A673 (cell line): ENCODE measurements at places on chromosomes 6 and 20. TPM values are rescaled to one million over a fixed set of nuclear protein-coding genes. Genes with fewer than 3 reads are reported as not detected.
A peak's percentile ranks its signal among the peaks of the same experiment; 100 is the strongest.

DNA sequence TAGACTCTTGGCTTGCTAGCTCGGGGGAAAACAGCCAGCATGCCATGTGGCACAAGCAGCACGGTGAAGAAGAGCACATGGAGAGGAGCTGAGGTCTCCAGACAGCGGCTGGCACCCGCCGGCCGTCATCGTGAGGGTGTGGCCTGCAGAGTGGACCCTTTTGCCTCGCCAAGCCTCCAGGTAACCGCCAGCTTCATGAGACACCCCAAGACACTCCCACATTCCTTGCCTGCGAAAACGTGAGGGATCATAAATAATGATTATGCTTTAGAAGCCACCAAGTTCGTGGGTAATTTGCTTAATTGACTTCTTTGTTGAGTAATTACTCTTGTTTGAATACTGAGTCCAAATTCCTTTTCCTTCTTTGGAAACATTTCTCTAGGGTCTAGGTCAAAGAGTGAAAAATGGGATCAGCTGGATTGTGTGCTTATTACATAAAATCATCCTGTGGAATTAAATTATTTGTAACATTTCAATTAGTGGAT is 23.2 kb downstream of the FAM50B start:
- H3K4me1 ChIP-seq = no peaks in the 10 kb centered on the region
- no peaks in the 10 kb centered on the region for H3K27me3 ChIP-seq
- no peak overlapping the region for H3K4me3 ChIP-seq
- DNase-seq = no peak
- H3K27ac ChIP-seq = no peak overlapping the region
- H3K36me3 ChIP-seq = no peaks in the 10 kb centered on the region

- no peaks in the 10 kb centered on the region for H3K36me3 ChIP-seq
- no peak overlapping the region for H3K4me3 ChIP-seq
- H3K27me3 ChIP-seq = no peaks in the 10 kb centered on the region
- no peak for DNase-seq
Measured at GRCh38 chr6:170089963-170090362, 200.9 kb downstream of the DLL1 start.

GRCh38 chr6:52557389-52558265 is 19.2 kb downstream of the TRAM2 start:
- no peak overlapping the region for H3K27ac ChIP-seq
- DNase-seq = no peak
- H3K27me3 ChIP-seq = no peaks in the 10 kb centered on the region
- H3K4me3 ChIP-seq = no peak overlapping the region
- H3K4me1 ChIP-seq = peaks cover 9% of the 10 kb centered on the region
- H3K36me3 ChIP-seq = no peaks in the 10 kb centered on the region

GRCh38 chr6:163438298-163438939 is 23.9 kb downstream of the QKI start:
- DNase-seq = no peak
- H3K4me1 ChIP-seq = peaks cover 3% of the 10 kb centered on the region
- no peaks in the 10 kb centered on the region for H3K27me3 ChIP-seq
- no peak overlapping the region for H3K4me3 ChIP-seq

DNA sequence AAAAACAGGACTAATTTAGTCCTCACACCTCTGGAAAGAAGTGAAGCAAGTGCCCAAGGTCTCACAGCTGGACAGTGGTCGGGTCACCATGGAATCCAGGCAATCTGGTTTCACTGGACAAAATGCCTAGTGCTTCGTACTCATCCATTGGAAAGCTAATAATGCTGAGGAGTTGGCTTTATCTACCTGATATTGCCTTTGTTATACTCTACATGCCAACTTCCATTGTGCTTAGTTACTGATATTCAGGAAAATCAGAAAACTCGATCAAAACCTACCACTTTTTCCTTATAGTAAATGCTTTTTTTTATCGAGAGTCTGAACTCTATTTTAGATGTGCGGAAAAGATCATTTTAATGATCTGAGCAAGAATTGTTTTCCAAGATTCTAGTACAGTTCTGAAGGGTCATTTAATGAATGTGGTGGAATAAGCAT is 966 bp downstream of the CFAP206 start:
- H3K36me3 ChIP-seq = no peaks in the 10 kb centered on the region
- peaks cover 13% of the 10 kb centered on the region for H3K27me3 ChIP-seq
- no peaks in the 10 kb centered on the region for H3K4me1 ChIP-seq
- H3K27ac ChIP-seq = no peak overlapping the region

DNA sequence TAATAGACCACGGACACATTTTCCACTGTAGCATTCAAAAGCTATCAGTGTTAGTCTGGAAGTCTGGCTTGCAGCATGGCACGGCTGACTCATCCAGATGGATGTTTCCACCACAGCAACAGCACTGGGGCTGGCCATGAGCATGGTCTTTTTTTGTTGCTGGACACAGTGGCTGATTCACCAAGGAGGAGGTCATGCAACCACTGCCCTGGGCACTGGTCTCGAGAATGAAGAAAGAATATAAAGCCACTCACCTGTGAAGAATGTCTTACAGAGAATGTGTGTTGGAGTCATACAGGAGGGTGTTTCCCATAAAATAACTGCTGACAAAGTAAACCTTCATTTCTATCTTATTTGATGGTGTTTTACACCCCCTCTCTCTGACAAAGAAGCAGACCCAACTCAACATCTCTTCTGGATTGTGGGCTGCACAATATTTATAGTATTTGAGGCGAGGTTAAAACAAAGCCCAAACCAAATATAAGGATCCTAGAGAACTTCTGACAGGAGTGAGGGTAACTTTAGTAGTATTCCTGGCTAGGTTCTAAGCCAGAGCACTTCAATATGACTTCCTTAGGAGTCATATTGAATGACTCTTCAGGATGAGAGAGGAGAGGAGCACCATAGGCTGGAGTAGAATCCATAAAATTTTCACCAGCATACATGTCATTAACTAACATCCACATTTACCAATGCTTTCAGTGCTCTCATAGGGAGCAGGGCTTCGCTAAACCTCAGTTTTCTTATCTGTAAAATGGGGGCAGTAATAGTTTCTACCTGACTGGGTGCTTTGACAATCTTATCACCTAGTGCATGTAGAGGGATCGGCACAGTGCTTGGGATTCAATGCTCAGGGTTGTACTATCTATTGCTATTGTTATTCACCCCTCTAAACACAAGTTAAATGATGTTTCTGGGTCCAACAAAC is 121.4 kb downstream of the KIF13A start:
- no peaks in the 10 kb centered on the region for H3K36me3 ChIP-seq
- no peak for DNase-seq
- no peak overlapping the region for H3K4me3 ChIP-seq
- no peaks in the 10 kb centered on the region for H3K27me3 ChIP-seq

DNA sequence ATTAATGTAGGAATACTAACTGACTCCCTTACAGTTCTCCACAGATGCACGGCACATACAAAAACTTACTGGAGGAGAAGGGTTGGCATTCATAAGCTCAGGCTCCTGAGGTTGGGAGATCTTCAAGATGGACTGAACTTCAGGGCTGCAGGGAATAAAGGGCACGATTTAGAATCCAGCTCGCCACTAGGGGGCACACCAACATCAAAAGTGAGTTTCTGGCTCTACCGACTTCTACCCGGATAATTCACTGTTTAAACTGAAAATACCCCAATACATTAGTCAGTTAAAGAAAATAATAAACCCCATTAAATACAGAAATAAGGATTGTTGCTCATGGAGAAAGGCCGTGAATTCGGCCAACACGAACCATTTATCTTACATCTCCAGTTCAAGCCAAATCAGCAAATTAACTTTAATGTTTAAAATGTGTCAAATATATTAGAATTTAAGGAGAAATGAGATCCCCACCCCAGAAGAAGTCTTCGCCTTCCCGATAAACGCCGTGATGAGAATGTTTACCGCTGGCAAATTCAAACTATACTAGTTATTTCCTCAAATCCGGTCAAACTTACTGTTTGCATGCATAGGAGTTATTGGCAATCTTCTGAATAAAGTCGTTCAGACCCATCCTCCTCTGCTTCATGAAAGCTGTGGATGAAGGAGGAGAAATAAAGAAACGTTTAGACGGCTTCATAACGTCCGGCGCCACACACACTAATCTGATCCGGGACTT is 121.7 kb upstream of the SLC2A12 start:
- DNase-seq = peak; percentile 93
- peaks cover 29% of the 10 kb centered on the region for H3K4me1 ChIP-seq
- peaks cover 42% of the 10 kb centered on the region for H3K36me3 ChIP-seq
- H3K27me3 ChIP-seq = no peaks in the 10 kb centered on the region

DNA sequence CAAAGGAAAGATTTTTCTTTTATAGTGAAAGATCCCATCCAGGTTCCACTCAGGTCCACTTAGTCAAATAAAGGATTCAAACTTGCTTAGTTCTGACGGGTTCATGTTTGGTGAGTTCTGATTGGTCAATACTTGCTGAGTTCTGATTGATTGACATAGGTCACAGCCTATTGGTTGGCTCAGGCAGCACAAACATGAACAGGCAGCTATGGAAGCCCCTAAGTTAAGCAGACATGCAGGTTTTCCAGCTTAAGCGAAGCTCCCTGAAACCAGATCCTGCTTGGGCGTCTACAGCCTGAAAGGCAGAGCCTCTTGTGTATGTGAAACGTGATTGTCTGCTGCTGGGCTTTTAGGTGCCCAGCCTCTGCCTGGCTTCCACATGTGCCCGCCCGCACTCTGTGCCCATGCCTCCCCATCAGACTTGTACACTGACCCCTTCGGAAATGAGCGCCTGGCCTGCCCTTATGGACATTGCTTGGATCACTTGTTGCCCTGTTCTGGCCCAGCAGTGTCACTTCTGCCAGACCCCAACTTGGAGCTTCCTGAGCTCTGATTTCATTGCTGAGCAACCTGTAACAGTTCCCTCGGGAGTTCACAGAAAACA is 45.4 kb upstream of the ECI2 start:
- H3K27ac ChIP-seq = no peak overlapping the region
- no peaks in the 10 kb centered on the region for H3K36me3 ChIP-seq
- peak; percentile 47 for DNase-seq
- no peaks in the 10 kb centered on the region for H3K27me3 ChIP-seq

GRCh38 chr20:41173791-41174341 is 36.5 kb downstream of the PLCG1 start:
- peaks cover 10% of the 10 kb centered on the region for H3K4me1 ChIP-seq
- H3K27ac ChIP-seq = no peak overlapping the region
- H3K27me3 ChIP-seq = no peaks in the 10 kb centered on the region
- H3K4me3 ChIP-seq = no peak overlapping the region

DNA sequence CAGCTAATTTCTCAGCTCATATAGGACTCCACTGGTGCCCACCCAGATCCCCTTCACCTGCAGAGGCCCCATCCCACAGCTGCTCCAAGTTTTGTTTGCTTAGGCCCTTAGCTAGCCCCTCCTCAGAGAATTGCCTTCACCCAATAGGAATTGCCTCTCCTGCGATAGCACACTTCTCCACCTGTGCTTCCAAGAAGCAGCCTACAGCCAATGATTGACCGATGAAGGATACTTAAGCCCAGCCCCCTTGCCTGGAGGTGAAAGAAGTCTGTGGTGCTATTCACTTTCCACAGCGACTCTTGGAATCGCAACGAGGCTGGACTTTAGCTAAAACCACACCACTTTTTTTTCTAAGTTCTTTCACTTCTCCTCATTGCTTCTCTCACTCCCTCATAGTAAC is 353.2 kb upstream of the BTBD3 start:
- H3K4me3 ChIP-seq = no peak overlapping the region
- no peak for DNase-seq
- peaks cover 15% of the 10 kb centered on the region for H3K27me3 ChIP-seq
- H3K27ac ChIP-seq = no peak overlapping the region
- no peaks in the 10 kb centered on the region for H3K4me1 ChIP-seq

GRCh38 chr6:154661768-154662167 is 71.4 kb upstream of the SCAF8 start:
- H3K36me3 ChIP-seq = no peaks in the 10 kb centered on the region
- H3K27me3 ChIP-seq = no peaks in the 10 kb centered on the region
- H3K4me1 ChIP-seq = peaks cover 14% of the 10 kb centered on the region
- DNase-seq = peak; percentile 84
- no peak overlapping the region for H3K4me3 ChIP-seq
- H3K27ac ChIP-seq = no peak overlapping the region

DNA sequence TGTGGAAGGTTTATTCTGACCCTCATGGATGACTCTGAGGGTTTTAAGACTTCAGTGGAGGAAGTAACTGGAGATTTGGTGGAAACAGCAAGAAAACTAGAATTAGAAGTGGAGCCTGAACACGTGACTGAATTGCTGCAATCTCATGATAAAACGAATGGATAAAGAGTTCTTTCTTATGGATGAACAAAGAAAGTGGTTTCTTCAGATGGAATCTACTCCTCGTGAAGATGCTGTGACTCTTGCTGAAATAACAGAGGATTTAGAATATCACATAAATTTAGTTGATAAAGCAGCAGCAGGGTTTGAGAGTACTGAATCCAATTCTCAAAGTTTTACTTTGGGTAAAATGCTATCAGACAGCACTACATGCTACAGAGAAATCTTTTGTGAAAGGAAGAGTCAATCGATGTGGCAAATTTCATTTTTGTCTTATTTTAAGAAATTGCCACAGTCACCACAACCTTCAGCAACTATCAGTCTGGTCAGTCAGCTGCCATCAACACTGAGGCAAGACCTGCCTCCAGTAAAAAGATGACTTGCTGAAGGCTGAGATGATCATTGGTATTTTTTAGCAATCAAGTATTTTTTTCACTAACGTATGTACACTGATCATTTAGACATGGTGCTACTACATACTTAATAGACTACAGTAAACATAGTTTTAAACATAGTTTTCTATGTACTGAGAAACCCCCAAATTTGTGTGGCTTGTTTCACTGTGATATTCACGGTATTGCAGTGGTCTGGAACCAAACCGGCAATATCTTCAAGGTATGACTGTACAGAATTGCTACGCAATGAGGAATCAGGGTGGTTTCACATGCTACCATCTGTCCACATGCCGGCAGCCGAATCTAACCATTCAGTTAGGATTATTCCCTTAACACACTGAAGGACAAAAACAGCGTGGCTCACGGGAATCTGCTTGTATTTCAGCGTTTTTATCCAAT is 149.0 kb downstream of the MYB start:
- no peaks in the 10 kb centered on the region for H3K36me3 ChIP-seq
- no peak for DNase-seq
- H3K27me3 ChIP-seq = no peaks in the 10 kb centered on the region
- H3K27ac ChIP-seq = no peak overlapping the region

DNA sequence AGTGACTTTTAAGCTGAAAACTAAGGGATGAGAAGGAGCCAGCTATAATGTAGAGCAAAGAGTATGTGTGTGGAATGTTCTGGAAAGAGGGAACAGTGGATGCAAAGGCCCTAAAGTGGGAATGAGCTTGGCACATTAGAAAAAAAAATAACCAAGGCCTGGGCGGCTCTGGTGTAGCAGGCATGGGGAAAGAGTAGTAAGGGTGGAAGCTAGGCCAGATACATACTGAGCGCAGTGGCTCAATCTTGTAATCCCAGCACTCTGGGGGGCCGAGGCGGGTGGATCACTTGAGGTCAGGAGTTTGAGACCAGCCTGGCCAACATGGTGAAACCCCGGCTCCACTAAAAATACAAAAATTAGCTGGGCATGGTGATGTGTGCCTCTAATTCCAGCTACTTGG is 8.4 kb downstream of the GGT7 start:
- H3K4me3 ChIP-seq = no peak overlapping the region
- H3K27ac ChIP-seq = no peak overlapping the region
- no peaks in the 10 kb centered on the region for H3K36me3 ChIP-seq
- no peak for DNase-seq

KCNK16 gene
- not detected in 2 replicates for total RNA-seq

MCHR2 gene
- not detected in 2 replicates for total RNA-seq

RSPH9 gene
- 0.11 TPM in 2 replicates for total RNA-seq

GPLD1 gene
- 0.63 and 1.1 TPM in 2 replicates for total RNA-seq

PNPLA1 gene
- total RNA-seq = 0.20 and 0.26 TPM in 2 replicates
